ENCODE measurements at places on chromosomes 2 and 18.

- no peak for DNase-seq
Measured at GRCh38 chr2:104574367-104574766, 279.5 kb upstream of the POU3F3 start.

DNA sequence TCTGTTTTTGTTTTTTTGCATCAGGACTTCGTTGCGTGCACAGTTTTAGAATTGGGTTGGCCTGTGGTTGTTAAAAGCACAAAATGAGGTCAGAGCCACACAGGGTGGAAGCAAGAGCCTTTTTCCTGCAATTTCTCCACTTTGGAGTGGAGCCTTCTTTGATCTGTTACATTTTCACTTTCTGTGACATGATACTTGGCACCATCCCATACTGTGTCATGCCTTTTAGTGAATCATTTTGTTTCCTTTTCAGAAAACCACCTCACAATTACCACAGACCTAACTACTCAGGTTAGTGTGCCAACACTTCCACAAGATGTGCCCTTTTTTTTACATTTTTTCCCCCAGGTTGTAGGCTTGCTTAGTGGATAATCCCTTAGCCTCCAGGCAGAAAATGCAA, 32.5 kb downstream of the MERTK start:
- no peak for DNase-seq

DNA sequence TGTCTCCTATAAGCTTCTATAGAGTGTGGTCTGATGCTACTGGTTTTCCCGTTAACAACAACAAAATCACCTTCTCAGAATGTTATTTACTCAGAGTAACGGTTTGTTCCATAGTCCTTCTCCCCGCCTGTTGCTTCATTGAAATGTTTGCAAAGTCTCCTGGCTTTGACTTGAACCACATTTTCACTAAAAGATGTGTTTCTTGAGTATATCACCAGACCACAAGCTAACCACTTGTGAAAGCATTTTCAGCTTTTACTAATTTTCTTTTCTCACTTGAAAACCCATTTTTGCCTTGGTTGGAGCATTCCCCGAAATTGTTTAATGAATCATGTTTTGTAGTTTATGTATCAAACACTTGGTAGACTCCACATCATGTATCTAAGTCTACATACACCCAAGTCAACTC, 121.2 kb downstream of the DPP4 start:
- no peak for DNase-seq

DNA sequence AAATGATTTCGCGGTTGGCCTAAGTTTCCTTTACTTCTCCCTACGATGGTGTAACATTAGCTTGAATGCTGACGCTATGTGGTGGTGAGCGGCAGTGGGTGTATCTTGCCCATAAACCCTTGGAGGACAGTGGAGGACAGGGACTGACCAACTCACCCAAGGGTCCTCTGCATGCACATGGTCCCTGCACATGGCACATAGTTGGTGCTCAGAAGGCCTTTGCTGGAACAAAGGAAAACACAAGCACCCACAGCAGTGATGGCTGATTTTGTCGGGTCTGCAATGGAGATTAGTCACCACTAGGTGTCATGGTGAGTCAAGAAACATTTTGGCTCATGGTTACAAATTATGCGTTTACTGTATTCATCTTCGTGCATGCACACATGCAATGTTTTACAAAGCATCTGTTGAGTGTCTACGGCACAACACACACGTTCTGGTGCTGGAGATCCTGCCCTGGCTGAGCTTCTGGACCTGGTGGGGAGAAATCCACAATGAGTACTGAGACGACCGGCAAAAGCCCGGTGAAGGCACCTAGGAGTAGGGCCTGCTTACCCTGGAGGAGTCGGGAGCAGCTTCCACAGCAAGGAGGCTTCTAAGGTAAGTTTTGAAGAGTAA, 44.0 kb downstream of the PDCL3 start:
- DNase-seq, result peak; percentile 56

DNA sequence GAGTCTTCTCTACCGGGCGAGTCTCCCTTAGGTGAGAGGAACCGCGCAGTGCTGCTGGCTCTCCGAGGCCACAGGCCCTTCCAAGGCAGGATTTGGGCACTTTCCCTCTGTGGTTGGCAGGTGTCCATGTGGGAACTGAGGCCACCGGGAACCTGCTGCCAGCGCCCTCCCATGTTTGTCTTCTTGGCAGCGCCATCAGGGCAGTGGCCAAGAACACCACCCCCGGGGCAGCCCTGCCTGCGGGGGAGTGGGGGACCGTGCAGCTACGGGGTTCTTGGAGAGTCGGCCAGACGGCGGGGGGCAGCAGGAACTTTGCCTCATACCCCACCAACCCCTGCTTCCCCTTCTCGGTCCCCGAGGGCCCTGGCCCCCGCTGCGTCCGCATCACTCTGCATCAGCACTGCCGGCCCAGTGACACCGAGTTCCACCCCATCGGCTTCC, 10.0 kb downstream of the CAPN10 start:
- DNase-seq, result no peak

DNA sequence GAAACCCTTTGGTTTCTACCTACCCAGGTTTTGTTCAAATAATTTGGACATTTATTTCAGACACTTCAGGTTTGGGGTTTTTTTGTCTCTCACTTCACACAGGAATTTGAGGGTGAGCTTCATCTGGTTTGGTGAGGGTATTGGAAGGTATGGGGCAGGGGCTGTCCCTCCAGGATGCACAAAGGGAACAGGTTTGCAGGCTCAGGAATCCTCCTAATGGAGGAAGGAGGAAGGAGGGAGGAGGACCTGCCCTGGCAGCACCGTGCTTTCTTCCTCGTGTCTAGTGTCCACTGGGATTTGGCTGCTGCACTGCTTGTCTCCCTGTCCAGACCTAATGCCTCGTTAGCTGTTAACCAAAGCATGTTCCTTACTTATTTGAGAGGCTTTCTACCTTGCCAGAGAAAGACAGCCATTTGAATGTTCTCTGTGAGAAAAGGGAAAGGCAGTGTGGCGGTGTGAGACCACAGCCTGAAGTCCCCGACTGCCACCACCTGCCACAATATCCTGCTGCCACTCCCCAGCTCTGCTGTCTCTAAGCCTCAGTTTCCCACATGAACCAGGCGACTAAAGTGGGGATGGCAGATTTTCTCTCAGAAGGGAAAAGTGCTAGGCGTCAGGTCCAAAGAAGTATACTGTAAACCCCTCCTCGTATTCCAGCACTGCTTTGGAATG, 2.2 kb upstream of the SLC4A5 start:
- DNase-seq, result no peak

DNA sequence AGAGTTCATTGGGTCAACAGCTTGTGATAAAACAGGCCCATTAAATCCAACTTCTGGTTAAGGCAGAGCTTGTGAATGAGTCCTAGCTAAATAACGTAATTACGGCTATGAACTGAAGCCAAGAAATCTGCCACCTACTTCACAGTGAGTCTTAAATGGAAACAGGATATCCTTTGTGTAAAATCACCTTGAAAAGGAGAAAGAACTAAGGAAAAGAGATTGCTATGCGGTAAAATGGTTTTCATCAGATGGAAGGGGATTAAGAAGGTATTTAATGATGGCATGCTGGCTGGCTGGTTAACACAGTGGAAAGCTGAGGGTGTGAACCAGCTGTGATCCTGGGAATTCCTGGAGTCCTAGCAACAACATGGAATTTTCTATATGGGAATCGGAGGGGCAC, 156.6 kb downstream of the DOK6 start:
- DNase-seq, result no peak

DNA sequence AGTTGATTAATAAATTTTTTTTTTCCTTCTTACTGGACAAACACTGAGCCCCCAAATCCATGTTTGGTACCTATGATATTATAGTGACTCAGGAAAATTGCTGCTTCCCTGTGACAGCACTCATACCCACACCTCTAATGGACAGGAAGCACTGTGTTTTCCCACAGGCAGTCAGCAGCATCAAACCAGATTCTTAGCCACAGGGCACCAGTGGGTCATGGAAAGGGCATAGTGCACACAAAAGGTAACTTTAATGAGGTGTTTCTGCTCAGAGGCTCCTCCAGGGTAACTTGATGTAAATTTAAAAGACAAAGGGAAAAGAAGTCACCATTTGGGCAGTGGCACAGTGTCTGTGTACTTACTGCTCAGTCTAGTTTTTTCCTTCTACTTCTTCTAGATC, 34.1 kb downstream of the SERPINB11 start:
- no peak for DNase-seq

GRCh38 chr2:46269544-46270273, 27.5 kb upstream of the EPAS1 start:
- peak; percentile 23 for DNase-seq

DNA sequence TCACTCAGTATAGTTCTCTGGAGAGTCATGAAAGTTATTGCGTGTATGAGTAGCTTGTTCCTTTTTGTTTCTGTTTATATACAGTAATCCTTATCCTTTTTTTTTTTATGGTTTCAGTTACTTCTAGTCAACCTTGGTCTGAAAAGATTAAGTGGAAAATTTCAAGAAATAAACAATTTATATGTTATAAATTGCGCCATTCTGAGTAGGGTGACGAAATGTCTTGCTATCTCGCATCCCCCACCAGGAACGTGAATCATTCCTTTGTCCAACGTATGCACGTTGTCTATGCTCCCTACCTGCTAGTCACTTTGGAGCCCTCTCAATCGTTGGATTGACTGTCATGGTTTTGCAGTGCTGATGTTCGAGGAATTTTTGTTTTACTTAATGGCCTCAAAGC, 60.4 kb downstream of the FAM117B start:
- no peak for DNase-seq

- no peak for DNase-seq
Measured at GRCh38 chr18:74292541-74292858, 737 bp upstream of the CYB5A start.

GRCh38 chr18:54224379-54225014, at the start of gene MBD2:
TSS of gene MBD2 (minus strand) at chr18:54224669. CDS start at chr18:54224559, 110 bp downstream.
- DNase-seq, result peak; percentile 98

- DNase-seq, result no peak
Measured at GRCh38 chr18:58590254-58590653, 38.6 kb downstream of the ALPK2 start.

- no peak for DNase-seq
Measured at GRCh38 chr2:127448526-127448925, 30.3 kb downstream of the PROC start.

GRCh38 chr2:219464286-219465032, 29.8 kb downstream of the SPEG start:
- DNase-seq, result no peak

DNA sequence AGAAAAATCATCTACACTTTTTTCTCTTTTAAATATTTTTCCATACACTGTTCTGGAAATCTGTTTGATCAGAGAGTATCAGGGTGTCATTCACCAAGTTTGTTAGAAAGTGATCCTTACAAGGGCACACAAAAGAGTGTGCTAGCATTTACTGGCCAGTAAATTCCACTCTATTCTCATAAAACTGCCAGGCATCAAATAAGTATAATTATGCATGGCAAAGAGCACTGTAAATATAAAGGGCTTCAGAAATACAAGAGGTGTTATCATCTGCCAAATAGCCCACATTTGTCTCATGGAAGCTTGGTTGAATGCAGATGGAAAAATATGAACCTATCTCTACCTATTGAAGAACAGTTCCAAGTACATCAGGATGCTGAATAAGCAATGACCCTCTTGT, 847.3 kb upstream of the ACVR2A start:
- DNase-seq, result no peak

- DNase-seq, result no peak
Measured at GRCh38 chr2:30897539-30897938, 90.3 kb upstream of the CAPN13 start.

GRCh38 chr2:238921681-238922319, 73.9 kb downstream of the TWIST2 start:
- no peak for DNase-seq

DNA sequence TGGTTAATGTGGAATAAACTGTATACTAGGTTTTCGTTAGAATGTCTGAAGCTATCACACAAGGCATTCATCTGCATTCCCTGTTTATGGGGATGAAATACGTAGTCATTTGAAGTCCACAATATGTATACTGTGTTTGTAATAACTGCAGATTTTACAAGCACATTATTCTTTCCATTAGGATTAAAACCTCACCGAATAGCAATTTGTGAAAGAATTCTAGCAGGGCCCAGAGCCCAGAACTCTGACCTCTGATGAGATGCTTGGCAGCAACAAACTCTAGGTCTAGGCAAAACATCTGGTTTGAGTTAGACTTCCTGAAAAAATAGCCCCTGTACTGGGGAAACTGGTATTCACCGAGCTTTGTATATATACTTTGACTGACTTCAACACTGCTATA, 158.2 kb downstream of the SRBD1 start:
- DNase-seq, result no peak

DNA sequence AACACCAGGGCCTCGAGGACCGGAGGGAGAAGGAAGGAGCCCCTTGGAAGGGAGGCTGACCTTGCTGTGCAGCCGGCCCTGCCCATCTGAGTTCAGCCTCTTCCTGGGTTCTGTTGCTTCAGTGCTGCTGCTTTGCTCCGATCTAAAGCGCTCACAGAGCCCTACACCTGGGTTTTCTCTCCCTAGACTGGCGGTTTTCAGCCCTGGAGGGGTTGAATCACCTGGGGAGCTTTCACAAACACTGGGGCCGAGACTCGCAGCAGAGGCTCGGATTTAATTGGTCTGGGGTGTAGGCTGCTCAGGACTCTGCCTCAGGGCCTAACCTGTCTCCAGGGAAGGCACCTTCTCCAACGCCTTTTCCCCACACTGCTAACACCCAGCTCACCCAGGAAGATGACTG, 40.9 kb upstream of the SMAD7 start:
- no peak for DNase-seq

GRCh38 chr2:100526868-100527267, 35.9 kb upstream of the PDCL3 start:
- no peak for DNase-seq

DNA sequence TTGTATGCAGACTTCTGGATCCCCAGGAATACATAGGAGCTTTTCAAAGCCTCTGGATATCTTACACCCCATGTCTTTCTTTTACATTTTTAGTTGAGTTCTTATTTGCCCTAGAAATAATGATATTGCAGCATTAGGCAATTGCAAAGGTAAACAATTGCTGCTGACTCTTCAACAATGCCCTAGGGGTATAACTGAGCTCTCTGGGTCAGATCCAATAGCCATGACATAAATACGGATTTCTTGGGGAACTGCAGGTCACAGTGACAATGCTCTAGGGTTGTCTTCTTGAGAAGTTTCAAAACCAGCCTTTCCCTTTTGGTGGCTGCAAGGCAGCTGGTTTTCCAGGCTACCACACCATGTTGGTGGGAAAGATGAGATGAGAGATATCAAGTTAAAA, 16.5 kb upstream of the OR6B3 start:
- no peak for DNase-seq

- DNase-seq, result no peak
Measured at GRCh38 chr18:24421831-24422230, 4.6 kb upstream of the IMPACT start.

GRCh38 chr2:188752311-188752710, 221.9 kb upstream of the COL3A1 start:
- DNase-seq, result no peak

GRCh38 chr2:72011370-72011689, 136.3 kb downstream of the CYP26B1 start:
- no peak for DNase-seq

GRCh38 chr2:232351686-232352510, 26.7 kb upstream of the ALPP start:
- DNase-seq, result no peak
